H4 (cell line): ENCODE measurements at places on chromosomes 1 and 21. TPM values are rescaled to one million over a fixed set of nuclear protein-coding genes. Genes with fewer than 3 reads are reported as not detected.
A peak's percentile ranks its signal among the peaks of the same experiment; 100 is the strongest.

The IL20 gene
- not detected in 2 replicates for total RNA-seq

- no peak for DNase-seq
These were observed 20.4 kb upstream of the FGGY start for GRCh38 chr1:59276439-59276851.

DNA sequence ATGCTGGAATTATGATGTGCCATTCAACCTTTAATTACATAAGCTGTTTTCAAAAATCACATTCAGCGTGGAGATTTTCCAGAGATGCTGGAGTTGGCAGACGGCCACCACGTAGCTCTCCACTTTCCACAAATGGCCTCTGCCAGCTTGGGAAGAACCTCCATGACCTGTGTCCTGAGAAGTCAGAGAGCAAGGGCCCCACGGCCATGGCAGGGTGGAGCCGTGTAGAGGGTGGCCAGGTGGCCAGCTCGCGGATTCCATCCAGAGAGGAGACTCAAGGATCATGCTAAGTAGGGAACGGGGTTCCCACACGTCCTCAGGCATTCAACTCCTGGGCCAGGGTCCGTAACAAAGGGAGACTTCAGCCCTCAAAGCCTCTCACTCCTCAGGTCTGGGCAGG is 1.3 kb upstream of the GALE start:
- DNase-seq: no peak

DNA sequence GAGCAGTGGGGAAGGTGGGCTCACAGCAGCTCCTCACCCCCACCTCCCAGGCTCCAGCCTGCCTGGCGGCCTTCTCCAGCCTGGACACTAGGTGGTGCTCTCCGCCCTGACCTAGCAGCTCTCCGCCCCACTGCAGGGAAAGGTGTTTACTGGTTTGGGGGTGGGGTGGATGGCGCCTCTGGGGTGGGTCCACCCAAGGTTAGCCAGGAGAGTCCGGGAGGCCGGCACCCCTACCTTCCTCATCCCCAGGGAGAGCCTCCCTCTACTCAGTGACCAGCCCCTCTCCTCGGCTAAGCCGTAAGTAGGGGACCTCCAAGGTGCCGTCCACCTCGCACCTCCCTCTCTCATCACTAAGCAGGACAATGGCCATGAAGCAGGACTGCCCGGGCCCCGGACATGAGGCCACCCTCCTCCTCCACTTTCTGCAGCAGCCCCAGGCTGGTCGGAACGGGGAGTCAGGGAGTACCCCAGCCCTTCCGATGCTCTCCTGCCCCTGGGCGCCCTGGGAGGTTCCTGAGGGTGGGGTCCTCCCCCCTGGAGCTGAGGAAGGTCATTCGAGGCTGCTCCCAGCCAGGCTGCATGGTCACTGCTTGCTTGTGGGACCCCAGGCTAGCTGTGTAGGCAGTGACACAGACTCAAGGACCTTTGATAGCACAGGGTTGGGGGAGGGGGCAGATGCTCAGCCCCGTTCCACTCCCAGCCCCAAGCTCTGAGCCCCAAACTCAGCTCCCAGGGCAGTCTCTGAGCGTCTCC is 101.4 kb upstream of the VAMP3 start:
- peak; percentile 38 for DNase-seq

DNA sequence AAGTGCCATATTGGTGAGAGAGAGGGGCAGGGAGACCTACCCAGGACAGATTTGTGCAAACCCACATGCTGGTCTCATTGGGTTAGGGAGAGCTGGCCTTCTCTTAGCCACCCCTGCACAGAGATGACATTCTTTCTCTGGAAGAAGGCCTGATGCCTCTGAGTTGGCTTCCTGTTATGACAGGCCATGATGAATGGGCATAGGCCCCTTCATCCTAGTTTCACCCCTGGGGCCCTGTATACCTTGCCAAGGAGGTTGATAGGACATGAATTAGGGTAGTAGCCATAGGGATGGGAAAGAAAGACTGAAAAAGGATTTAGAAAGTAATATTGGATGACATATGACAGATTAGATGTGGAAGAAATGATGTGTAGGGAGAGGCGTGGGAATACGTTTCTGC is 46.6 kb downstream of the TENT5C start:
- DNase-seq: no peak

DNA sequence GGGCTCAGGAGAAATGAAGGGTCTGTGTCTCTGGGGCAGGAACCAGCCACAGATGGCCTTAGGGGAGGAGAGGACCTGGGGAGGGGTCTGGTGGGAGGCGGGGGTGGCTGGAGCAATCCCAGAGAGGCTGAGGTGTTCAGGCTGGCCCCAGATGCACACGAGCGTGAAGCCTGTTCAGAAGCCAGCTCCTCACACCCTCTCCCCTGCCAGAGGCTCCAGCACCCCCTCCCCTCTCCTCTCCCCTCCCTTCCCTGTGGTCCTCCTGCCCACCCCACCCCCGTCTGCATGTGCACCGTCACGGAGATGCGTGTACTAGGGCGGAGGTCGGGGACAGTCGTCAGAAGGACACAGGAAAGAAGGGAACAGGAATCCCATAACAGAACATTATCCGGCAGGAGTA is 115.0 kb upstream of the COL6A1 start:
- DNase-seq: no peak

GRCh38 chr1:36464605-36465393 is 615 bp upstream of the MRPS15 start:
- DNase-seq: no peak

- no peak for DNase-seq
These were observed 347.2 kb downstream of the PTPRC start for GRCh38 chr1:198986036-198986435.

DNA sequence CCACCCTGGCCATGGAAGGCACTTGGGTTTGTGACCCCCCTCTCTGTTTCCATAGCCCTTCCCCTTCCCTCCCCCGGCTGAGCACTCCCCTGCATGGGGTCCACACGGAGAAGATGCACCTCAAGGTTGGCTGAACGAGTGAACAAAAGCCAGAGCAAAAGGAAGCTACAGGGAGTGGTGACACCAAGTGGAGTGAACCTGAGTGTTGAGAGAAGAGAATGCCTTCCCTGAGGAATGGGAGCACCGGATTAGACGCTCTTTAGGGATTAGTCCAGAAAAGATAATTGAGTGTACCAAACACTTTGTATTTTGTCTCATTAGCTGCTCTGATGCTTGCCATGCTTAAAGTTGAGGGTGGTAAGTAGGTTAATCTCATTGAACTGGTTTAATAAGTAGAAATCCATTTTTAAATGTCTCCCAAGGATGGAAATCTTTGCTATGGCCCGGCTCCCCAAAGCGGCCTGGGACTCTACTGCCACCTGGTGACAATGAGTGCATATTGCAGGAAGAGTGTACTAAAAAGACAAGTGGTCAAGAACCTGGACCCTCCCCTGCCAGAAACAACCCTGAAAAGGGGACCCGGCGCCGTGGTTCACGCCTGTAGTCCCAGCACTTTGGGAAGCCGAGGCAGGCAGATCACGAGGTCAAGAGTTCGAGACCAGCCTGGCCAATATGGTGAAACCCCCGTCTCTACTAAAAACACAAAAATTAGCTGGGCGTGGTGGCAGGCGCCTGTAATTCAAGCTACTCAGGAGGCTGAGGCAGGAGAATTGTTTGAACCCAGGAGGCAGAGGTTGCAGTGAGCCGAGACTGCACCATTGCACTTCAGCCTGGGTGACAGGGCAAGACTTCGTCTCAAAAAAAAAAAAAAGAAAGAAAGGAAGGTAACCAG is 150.6 kb upstream of the ZC3H12A start:
- DNase-seq: no peak

DNA sequence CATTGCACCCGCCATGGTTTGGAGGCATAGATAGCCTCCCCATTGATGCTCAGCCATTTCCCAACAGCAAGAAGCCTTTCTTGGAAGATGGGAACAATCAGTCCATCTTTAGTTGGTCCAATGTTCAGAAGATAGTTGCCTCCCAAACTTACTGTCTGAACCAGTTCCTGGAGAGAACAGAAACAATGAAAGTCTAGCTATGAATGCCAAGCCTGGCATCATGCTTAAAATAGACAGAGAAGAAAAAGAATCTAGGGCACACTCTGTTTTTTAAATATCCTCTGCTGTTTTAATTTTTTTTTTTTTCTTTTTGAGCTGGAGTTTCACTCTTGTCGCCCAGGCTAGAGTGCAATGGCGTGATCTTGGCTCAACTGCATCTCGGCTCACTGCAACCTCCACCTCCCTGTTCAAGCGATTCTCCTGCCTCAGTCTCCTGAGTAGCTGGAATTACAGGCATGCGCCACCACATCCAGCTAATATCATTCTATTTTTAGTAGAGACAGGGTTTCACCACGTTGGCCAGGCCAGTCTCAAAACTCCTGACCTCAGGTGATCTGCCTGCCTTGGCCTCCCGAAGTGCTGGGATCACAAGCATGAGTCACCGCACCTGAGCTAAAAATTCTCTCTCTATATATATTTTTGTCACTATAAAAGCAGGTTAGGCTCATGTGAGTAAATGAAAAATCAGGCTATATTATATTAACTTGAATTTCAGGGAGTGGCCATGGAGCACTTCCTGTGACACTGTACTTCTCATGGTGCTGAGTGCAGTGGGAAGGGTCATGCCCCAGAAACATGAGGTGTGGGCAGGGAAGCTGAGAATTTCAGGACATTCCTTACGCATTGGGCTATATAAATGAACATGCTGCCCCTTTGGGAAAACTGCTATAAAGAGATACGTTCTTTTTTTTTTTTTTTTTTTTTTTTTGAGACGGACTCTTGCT is 19.1 kb downstream of the FUCA1 start:
- no peak for DNase-seq

- no peak for DNase-seq
These were observed 84.2 kb downstream of the FAM78B start for GRCh38 chr1:166082601-166083000.
